ENCODE measurements at places on chromosomes 6 and 20.

GRCh38 chr20:8421981-8422380, 289.9 kb downstream of the PLCB1 start:
- DNase-seq: no peak

DNA sequence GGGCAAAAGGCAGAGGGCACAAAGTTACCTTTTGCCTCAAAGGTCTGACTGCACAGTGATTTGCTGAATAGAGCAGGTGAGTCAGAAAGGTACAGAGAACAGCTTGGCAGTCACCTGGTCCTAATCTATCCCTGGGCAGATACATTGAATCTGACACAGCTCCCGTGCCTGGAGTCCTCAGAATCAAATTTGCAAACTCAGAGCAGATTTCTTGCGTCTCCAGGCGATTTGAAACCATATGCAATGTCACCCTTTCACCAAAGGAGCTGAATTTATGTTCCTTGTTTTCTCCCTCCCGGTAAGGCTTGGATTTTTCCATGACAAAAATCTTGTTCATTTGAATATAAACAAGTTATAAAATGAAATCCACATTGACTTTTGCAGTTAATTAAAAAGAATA, 81.6 kb upstream of the SNAP25 start:
- no peak for DNase-seq

GRCh38 chr20:15625981-15626380, 947.3 kb downstream of the KIF16B start:
- no peak for DNase-seq

- DNase-seq: no peak
Measured at GRCh38 chr6:46059608-46060007, 43.9 kb upstream of the CLIC5 start.

- DNase-seq: no peak
Measured at GRCh38 chr20:10568032-10568431, 105.8 kb downstream of the JAG1 start.

GRCh38 chr6:35557239-35557638, 44.5 kb upstream of the TULP1 start:
- no peak for DNase-seq

DNA sequence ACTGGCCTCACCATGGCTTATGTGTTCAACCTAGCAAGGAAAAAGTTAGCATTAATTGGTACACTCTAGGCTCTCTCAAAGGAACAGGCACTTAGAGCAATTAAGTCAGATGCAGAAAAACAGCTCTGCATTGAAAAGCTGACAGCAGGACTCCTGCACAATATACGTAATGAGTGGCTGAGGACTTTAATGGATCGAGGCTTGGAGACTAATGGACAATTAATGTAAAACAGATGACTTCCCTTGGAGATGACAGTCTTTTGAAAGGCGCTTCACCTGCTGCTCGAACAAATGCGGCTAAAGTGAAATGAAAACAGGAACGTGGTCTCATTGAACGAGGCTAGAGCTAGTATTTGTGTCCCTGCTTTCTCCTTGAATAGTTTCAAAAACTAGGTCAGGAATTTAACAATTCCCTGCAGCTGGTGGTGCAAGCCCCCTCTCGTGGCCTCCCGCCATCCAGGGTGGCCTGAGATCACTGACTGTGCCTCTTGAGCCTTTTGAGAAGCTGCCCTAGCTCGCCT, 137.1 kb downstream of the ELOVL4 start:
- no peak for DNase-seq

DNA sequence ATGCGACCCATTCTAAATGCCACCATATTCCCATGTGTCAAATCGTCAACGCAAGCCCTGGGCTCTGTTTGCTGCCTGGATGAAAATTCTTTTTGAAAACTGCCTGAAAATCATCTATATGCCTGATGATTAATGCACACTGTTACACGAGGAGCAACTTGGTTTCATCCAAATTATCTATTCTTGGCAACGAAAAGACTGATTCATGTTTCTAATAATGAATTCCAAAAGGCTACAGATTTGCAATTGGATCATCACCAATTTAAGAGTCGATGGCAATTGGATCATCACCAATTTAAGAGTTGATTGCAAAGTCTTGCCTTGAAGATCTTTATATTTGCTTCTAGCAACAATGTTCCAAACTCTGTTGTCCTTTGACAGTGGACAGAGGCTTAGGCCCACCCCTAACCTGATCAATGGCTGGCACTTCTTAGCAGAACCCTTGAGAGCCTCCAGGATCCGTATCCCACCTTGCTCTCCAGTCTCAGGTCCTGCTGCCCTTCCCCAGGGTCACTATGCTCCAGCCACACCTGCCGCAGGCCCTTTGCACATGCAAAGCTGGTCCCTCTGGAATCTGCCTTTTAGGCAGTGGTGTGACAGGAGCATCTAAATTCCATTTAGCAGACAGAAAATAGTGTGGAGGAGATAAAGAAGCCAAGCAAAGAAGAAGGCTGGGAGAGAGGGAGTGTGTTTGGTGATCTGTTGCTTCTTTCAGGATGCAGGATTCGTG, 460.9 kb upstream of the SULF2 start:
- DNase-seq: no peak

GRCh38 chr6:46876126-46876525, 45.6 kb downstream of the ADGRF5 start:
- DNase-seq: no peak

GRCh38 chr20:62819494-62820174, 2.8 kb downstream of the COL9A3 start:
- no peak for DNase-seq

GRCh38 chr20:56222201-56222600, 26.3 kb upstream of the MC3R start:
- no peak for DNase-seq

DNA sequence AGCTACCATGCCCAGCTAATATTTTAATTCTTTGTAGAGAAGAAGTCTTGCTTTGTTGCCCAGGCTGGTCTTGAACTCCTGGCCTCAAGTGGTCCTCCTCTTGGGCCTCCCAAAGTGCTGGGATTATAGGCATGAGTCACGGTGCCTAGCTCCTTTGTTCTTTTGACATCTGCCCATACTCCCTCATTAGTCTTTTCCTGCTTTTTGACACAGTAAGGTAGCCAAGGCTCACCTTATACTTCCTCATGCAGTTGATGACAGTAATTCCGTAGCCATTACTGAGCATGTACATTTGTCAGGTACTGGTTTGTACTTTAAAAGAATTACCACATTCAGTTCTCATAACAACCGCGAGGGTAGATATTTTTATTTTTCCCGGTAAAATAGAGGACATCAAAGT, 76.7 kb downstream of the CDYL start:
- no peak for DNase-seq

DNA sequence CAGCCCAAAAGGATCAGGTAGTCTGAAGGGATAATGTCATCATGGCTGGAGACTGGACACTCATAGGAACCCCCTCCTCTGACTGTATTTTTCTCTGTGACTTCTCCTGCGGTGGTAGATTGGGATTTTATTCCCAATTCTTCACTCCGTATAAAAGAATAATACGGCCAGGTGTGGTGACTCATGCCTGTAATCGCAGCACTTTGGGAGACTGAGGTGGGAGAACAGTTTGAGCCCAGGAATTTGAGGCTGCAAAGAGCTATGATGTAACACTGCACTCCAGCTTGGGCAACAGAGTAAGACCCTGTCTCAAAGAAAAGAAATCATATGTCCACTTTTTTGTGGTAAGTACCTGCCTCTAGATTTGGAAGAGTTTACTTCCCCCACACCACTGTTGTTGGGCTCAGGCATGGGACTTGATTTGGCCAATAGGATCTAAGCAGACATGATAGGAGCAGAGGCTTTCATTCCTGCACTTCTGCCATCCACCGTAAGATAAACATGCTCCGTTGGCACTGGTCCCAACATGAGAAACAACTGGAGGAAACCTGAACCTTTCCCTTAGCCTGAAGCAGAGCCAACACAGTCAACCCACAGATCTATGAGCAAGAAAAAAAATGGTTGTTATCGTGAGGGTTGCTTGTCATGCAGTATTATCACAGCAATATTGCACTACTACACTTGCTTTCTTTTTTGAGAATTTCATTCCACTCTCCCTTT, 82.0 kb downstream of the JPH2 start:
- DNase-seq: no peak

DNA sequence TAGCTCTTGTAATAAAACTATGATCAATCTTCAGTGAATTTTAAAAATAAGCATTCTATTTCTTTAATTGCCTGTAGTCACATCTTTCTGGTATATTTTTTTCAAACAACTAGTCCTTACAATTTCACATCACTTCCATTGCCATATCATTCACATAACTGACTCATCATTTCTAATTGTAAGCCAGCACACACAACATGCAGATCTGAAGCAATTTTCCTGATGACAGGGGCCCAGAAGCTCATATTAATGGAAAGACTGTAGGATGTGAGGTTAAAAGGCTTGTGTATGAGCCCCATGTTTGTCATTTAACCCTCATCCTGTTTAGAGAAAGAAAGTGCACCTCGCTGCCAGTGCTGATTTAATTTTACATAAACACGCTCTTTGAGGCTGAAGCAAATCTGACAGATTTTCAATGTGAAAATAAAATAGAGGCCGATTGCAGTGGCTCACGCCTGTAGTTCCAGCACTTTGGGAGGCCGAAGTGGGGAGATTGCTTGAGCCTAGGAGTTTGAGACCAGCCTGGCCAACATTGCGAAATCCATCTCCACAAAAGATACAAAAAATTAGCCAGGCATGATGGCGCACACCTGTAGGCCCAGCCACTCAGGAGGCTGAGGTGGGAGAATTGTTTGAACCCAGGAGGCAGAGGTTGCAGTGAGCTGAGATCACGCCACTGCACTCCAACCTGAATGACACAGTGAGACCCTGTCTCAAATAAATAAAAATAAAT, 40.1 kb upstream of the LTV1 start:
- no peak for DNase-seq

DNA sequence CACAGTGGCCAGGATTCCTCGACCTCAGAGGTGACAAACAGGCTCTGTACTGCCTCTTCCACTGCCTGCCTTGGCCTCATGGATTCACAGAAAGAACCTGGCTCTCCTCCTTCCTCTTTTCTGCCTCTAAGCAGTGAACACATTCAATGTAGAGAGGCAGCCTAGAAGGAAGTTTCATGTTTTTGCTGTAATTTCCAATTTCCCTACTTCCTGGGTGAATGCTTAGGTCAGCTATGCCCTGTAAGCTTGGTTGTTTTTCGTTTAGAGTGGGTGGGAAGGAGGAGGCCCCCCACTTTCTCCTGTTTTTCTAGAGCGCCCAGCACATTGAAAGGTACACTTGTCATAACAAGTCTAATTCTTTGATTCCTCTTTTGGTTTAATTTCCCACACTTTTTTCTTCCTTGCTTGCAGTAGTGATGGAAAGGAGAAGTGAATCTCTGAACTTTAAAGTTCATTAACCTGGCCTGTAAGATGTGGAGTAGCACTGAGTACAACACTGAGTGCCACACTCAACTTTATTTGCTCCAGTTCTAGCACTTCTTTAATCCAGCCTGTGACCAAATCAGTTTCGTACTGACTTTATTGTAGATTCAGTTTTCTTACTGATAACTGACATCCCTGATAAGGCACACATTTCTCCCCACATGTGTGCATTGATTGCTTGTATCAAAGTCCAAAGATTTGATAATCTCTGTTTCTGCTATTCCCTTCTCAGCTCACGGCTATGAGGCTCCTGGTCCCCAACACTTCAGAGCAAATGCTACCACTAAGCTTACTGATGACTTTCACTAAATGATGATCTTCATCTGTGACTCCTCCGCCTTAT, 100.0 kb upstream of the MAN1A1 start:
- no peak for DNase-seq

DNA sequence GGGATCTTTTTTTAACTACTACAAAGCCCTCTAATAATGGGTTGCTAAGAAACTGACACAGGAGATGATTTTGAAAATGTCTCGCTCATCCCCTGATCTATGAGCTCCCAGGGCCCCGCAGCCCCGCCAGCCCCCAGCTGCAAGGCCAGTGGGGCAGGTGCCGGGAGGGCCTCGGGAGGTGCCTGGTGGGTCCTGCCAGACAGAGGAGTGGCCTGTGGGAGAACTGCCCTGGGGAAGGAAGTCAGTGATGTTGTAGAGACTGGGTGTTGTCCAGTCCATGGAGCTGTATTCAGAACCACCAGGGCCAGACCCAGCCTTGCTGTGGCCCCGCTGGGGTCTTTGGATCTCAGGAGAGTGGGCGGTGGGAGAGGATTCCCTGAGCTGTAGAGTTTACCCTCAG, 258.7 kb downstream of the TAF4 start:
- no peak for DNase-seq

GRCh38 chr20:43996240-43996930, 81.7 kb downstream of the TOX2 start:
- no peak for DNase-seq

DNA sequence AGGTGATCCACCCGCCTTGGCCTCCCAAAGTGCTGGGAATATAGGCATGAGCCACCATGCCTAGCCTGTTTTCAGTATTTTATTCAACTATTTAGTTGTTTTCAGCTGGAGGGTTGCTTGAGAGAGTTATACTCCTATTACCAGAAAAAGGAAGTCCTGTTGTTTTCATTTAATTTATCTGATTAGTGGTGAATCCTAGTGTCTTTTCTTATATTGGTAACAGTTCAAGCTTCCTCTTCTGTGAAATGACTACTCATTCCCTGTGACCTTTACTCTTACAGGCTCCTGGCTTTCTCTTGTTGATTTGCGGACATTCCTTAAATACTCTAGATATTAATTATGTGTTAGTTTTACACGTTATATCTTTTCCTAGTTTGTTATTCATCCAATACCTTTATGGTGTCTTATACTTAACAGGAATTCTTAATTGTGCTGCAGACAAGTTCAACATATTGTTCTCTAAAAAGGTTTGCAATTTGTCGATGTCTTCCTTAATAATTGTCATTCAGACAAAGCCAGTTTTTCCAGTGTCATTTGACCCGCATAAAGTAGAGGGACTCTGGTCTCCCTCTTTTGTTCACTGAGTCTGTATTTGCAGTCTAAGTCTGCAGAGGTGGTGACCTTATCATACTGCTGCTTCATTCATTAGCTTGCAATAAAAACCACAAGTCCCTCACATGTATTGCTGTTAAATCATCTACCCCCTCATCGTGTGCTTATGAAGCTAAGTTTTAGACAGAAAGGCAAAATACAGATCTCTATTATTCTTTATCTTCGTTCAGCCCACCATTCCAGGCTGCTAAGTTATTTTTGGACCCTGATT, 51.4 kb downstream of the ZBTB9 start:
- no peak for DNase-seq

DNA sequence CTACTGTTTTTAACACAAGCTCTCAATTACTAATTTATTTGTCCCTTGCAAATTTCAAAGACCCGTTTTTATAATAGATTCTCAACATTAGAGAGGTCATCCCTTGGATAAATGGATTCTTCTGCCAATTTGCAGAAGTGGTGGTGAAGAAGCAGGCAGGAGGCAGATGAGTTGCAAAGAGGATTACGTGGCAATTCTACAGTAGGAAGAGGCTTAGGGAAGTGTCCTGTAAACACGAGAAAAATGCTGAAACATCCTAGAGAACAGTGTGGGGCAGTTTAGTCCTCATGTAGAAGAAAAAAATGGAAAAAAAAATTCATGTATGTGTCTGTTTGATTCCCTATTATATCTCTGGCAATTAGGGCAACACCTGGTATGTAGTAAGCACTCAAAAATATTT, 87.6 kb downstream of the BMP2 start:
- no peak for DNase-seq

DNA sequence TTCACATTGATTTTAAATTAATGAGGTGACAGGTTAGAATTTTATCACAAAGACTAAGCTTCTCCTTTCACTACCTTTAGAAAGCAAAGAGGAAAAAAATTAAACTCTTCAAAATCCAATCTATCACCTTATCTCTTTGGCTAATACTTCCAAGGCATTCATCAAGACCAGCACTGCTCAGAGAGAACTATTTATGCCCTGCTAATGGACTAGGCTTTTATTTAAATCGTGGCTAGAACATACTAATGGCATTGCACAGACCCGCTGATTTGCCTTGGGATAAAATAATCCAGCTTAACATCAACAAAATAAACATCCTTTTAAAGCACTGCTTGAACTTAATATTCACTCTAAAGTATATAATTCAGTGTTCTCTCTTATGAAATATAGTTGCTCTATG, 880.4 kb downstream of the HACE1 start:
- no peak for DNase-seq

All from GM19239 (cell line).